Retinal pigment epithelial cell (primary cell): ENCODE measurements at places on chromosomes 16 and 17.

GRCh38 chr16:52532384-52532783, 14.6 kb downstream of the TOX3 start:
- no peak for DNase-seq

DNA sequence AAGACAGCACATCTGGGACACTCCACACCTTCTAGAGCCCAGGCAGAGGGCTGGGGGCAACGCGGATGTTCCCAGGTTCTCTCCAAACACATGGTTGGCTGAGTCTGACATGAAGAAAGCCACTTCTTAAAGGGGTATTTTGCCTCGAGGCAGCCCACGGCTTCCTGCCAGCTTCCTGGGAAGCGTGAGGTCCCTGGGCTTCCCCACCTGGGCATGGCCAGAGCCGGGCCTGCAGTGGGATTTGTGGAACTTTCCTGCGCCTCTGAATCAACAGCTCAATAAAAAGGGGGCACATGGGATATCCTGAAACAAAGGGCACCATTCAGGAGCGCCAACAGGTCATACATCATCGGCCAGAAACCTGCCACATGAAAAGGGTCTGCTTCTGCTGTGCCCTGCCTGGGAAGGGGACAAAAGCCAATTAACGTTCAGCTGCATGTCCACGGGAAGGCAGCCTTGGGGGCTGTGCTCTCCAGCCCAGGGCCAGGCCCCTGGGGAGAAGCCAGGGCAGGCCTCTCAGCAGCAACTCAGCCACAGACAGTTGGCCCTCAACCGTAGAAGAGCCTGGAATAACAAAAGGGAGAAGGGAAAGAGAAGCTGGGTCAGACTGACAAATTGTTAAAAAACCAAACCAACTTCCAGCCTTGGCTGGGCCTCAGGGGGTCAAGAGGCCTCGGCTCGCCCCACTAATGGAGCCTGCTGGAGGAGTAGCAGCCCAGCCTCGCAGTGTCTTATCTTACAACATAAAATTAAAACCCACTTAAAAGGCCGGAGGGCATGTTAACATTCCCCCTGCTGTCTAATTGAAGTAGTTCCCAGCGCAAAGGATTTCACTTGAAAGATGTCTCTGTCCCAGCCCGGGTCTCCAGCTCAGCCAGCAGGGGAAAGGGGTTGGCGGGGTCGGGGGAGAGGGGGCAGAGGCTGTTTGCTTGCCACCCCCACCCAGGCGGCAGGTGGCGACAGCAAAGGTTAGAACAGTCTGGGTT, 34.2 kb downstream of the TBX4 start:
- DNase-seq, result no peak

GRCh38 chr17:69434164-69434579, 19.7 kb downstream of the MAP2K6 start:
- DNase-seq, result peak; percentile 93

DNA sequence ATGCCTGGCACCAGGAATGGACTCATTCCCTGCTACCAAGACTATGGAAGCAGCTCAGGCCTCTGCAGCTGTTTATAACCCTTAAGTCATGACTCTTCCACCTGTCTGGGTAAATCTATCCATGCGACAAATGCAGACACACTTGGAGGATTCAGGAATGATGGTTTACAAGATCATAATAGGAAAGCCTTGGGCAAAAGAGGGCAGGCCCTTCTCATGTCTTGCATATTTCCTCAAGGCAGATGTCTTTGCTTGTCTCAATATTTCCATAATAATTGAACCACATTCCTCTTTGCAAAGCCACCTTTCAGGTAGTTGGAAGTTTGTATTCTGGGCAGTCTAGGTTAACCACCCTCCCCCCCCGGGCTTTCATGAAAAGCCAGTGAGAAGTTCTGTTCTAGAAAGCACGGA, 884 bp upstream of the JPT1 start:
- no peak for DNase-seq

DNA sequence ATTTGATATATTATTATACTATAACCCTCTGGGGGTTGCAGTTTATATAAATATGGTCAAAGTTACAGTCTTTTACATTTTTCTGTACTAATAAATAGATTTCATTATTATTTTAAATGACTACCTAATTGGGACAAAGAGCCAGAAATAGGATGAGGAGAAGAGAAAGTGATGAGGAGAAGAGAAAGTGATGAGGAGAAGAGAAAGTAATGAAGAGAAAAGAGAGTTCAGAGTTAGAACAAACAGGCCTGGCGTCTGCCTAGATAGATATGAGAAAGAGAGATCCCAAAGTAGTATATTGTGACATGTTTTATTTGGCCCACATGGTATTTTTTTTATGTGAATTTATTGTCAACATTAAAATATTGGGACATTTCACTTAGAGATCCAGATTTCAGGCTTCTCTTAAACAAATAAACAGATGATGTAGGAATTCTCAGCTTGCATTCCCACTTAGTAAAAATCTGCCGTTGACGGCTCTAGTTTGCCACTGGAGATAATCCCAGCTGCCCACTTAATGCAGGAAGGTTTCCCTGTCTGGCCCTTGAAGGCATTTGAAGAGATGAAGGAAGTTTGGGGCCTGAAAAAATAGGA, 210.7 kb downstream of the STX8 start:
- DNase-seq, result no peak

DNA sequence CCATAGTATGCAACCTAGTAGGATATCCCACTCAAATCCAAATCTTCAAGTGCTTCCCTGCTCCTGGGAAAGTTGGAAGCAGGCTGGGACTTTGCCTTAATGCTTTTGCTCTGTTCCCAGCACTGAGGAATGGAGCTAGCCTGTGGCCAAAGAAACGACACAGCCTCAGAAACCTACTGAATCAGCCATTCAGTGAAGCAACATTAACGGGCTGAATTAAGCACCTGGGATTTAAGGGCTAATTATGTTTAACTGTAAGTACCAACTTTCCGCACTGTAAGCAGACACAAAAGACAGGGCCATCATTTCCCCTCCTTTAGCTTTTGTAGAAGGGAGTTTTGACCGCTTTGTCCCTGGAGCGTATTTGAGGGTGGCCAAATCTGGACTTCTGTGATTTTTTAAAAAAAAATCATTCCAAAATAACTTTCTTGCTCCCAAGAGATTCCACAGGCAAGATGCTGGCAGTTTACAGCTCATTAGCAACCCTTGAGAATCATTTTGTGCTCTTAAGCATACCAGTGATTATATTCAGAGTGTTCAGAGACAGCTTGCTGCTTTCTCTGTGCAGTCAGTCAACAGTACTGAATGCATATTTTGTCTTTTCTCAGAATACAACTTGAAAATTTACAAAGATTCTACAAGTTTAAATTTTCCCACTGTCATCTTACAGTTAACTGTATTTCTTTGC, 17.6 kb upstream of the NOL11 start:
- DNase-seq, result no peak

DNA sequence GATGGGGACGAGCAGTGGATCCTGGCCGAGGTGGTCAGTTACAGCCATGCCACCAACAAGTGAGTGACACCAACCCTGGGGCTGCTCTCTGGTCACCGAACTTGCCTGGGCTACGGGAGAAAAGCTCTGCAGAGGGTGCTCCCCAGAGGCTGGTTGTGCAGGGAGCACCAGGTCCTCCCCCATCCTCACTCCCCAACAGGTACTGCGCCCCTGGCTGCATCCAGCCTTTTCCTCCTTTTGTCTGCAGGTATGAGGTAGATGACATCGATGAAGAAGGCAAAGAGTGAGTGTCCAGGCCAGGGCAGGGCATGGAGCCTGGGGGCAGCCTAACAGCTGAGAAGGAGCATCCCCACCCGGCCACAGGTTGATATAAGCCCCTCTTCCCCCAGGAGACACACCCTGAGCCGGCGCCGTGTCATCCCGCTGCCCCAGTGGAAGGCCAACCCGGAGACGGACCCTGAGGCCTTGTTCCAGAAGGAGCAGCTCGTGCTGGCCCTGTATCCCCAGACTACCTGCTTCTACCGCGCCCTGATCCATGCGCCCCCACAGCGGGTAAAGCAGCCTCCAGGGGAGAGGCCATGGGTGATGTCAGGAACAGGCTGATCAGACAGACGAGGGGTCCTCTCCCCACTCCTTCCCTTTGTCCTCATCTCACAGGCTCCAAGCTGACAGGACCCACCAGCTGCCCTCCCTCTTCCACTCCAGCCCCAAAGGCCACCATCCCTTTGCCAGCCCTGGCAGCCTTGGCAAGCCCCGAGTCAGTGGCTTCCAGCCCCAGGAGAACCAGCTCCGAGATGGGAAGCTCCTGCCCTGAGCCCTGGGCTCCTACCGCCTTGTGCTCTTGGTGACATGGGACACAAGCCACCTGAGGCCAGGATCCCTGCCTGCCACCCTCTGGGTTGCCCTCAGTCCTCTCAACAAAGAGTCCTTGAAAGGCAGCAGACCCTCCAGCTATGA, 6.2 kb downstream of the SULT1A2 start:
- DNase-seq, result no peak

DNA sequence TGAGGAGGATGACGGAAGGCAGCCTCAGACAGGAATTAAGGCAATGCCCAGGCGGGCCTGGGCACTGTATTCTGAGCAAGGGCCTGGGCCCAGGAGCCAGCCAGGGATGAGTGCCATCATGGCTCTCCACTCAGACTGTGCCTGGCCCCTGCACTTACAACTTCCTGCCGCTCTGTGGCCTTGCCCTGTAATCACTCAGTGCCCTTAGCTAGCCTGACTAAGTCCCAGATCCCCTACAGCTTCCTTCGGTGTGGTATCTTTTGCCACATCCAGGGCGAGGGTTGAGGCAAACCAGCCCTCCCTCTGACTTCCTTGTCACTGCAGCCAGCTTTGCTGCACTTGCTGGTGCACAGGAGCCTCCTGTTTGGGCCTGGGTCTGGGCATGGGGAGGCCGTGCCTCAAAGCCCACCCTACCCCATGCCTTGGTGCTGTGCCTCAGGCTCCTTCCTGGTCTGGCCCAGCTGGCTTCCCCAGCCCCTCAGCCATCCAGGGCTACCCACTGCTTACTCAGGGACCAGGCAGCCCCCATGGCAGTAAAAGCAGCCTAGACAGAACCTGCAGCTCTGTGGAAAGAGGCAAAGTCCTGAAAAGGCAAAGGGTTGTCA, 9.3 kb downstream of the SLC46A1 start:
- no peak for DNase-seq

- DNase-seq, result no peak
Measured at GRCh38 chr16:68291227-68291626, 19.5 kb downstream of the SLC7A6OS start.

DNA sequence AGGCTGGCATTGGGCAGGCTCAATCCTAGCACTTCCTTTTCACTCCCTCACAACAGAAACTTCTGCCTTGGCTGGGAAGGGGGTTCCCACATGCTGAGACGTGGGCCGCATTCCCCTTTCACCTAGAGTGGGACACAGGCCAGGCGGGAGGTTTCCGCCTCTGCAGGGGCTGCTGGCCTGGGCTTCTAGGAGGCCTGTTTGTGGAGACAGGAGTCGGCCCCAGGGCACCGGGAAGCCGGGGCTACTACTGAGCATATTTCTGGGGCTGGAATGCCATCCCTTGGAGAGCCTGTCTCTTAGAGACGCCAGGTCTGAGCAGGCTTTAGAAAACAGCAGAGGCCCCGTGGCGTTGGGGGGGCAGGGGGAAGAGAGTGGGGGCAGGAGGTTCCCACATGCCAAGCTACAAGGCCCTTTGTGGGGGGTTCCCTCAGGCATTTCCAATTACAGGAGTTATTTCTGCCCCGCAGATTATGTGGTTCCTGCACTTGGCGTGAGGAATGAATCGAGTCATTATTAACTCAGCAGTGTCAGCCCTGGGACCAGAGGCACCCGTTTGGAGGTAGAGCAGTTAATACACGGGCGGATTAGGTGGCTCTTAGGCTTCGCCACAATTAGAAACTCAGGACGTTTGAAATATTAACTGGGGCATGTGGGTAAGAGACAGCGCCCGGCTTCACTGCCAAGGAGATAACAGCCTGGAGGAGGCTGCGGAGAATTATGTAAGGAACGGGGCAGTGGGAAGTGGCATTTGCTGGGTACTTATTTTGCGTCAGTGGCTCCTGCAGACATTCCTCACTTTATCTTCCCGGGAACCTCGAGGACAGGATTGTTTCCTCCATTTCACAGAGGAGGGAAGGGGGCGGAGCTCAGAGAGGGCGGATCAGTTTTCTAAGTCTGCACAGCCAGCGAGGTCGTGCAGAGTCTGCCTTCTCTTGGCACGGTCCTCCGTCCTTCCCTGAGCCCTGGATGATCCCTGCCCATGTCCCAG, 162.5 kb downstream of the MAF start:
- DNase-seq, result peak; percentile 93

DNA sequence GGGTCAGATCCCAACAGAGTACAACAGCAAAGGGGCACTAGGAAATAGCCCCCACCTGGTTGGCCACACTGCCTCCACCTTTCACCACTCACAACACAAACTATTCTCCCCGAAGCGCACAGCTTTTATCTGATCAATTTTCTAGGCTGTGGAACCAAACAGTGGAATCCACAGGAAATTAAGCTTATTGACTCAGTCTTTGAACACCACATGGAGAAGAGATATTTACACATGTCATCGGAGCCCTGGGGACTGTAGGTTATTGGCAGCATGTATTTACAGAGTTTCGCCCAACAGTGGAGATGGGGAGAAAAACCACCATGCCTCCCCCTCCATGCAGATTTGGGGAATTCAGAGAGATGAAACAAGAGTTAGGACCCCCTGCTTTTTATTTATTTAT, 154.8 kb downstream of the XYLT1 start:
- no peak for DNase-seq

- peak; percentile 96 for DNase-seq
Measured at GRCh38 chr17:59842901-59843652, 49.7 kb downstream of the TUBD1 start.

- peak; percentile 79 for DNase-seq
Measured at GRCh38 chr17:41548844-41549595, 20.9 kb upstream of the KRT19 start.

- DNase-seq, result no peak
Measured at GRCh38 chr17:58310511-58311428, 17.8 kb downstream of the TSPOAP1 start.

GRCh38 chr16:50229149-50229726, 37.1 kb upstream of the ADCY7 start:
- DNase-seq, result no peak

- DNase-seq, result no peak
Measured at GRCh38 chr17:45301674-45302073, 15.1 kb downstream of the MAP3K14 start.

DNA sequence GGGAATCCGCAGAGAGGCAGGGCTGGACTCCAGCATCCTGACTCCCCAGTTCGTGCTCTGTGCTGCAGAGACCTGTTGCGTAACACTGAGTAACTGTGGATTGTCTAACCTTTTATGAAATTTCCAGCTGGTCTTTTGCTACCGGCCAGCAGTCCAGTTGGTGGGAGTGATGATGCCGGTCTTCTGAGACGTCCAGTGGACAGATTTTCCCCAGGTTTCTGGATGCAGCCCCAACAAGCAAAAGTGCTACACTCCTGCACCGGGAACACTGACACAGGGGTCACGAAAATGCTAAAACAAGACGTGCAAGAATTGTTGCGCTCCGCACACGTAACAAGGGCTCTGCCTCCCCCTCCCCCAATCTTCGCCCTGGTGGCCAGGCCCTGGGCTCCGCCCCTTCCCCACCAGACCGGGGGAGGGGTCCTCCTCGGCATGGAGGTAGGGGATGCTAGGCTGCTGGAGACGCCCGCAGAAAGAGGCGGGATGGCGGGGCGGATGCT, 701 bp upstream of the MRC2 start:
- no peak for DNase-seq

GRCh38 chr17:70584255-70584654, 414.9 kb downstream of the KCNJ2 start:
- no peak for DNase-seq

GRCh38 chr17:72004611-72005331, 116.0 kb upstream of the SOX9 start:
- DNase-seq, result no peak

- no peak for DNase-seq
Measured at GRCh38 chr16:11098601-11099390, 154.4 kb downstream of the CLEC16A start.

- DNase-seq, result no peak
Measured at GRCh38 chr17:60577147-60577915, 22.7 kb upstream of the PPM1D start.
